Caudate nucleus (tissue), 63 donors: ENCODE measurements at places on chromosomes 13 and 19.
A peak's percentile ranks its signal among the peaks of the same experiment; 100 is the strongest.

DNA sequence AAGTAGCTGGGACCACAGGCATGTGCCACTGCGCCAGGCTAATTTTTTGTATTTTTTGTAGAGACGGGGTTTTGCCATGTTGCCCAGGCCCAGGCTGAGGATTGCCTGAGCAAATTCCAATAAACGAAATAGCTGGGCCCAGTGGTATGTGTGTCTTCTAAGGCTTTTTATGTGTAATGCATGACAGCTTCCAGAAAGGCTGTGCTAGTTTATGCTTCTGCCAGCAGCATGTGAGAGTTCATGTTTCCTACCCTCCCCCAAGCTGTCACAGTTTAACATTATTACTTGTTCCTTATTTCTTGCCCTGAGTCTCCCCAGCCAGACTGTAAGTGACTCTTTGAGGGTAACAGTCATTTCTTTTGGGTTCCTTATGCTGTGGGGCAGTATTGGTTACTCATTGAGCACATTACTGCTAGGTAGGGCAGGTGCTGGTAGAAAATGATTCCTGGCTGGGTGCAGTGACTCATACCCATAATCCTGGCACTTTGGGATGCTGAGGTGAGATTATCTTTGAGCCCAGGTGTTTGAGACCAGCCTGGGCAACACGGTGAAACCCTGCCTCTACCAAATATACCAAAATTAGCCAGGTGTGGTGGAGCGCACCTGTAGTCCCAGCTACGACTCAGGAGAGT lies 13.6 kb downstream of the GPATCH1 start:
- DNase-seq, result no peak

GRCh38 chr13:22592515-22592914 lies 588.3 kb upstream of the SGCG start:
- DNase-seq, result no peak

DNA sequence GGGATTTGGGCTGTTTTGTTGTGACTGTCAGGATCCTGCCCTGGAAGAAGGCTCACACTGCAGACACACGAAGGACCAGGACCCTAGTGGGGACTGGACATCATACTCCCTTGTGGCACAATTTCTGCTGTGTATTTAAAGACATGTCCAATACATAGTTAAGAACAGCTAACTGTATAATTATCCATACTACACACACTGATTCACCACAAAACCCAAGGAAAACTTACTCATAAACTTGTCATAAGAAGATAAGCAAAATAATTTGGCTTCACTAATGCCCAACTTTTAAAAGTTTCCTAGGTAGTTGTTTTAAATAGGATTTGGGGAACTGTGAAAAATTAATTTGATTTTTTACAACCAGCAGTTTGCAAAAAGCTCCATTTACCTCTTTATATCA lies 46.1 kb downstream of the LATS2 start:
- no peak for DNase-seq

DNA sequence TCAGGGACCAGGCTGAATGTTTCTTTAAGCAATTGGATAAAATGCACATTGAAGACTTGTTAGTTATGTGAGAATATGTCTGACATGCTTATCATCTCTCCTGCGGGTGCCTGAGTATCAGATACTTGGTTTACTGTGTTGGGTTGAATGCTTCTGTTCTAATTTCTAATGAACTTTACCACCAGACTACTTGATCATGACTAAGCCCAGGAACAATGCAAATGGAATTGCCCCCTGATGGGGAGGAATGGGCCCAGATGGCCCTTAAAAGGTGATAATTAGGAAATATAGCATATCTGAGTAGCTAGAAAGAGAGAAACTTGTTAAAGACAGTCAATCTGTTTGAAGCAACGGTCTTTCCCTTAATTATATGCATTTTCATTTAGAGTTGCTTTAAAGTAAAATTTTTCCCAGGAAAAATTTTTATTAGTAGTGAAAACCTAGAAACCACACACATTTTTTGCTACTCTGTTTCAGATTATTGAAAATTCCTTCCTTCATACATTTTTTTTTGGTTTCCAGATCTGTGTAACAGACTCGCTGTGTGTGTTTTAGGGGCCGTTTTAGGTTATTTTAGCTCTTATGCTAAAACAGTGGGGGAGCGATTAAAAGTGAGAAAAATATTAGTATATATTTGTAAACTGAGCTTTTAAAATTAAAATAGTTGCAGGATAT lies 186.6 kb downstream of the TM9SF2 start:
- DNase-seq, result no peak

DNA sequence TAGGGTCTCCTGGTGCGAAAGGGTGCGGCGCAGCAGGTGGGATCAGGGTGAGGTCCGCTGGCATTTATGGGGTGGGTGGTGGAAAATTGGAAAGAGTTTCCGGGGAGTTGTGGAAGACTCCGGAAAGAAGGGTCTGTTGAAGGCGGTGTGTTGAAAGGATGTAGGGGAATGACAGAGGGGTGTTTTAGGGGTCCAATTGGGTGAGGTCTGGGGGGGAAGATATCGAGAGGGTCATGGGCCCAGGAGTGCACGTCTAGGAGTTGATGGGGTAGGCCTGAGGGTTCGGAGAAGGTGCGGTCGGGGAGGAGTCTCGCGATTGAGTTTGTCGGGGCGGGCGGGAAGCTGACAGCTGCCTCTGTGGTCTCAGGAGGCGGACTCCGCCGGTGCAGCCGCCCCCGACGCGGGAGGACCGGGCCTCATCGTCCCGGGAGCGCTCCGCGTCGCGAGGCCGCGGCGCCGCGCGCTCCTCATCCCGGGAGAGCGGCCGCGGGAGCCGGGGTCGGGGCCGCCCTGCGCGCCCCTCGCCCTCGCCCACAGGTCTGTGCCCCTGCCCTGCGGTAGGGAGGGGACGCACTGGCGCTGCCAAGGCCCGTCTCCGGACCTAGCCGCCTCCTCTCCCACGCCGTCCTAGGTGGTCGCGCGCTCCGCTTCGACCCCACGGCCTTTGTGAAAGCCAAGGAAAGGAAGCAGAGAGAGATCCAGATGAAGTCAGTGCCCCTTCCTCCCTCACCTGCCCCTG lies 7.0 kb downstream of the PGLYRP1 start:
- DNase-seq, result no peak

DNA sequence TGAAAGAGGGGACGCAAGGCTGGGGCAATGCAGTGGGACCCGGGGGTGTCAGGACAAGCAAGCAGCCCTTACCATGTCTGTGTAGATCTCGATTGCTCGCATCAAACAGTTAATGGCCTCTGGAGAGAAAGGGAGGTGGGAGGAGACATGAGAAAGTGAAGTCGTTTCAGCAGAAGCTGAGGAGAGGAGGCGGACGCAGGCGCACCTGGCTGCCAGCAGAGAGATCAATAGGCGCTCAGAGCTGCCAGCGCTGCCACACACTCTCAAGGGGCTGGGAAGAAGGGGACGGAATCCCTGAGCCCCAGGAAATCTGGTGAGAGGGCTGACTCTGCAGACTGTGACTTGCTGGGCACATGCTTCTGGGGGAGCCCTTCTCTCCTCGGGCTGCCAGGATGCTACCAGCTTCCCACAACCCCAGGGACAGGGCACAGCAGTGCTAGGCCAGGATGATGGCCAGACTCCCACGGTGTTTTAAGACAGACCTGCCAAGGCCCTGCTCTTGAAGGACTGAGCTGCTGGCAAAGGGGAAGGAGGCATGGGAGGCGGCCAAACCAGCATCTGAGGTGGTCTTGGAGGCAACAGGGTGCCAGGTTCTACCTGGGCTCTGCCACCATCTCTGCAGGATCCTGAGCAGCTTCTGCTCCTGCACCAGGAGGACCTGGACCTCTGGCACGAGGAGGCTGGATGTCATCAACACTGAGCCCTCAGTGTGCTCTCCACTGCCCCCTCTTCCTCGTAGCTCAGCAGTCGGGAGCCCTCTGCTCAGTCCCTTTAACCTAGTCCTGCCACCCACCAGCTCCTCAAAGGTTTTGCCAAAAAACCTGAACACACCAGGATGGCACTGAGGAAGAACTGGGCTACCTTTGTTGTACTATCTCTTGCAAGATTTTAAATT lies 11.7 kb upstream of the KPTN start:
- peak; percentile 53 for DNase-seq

DNA sequence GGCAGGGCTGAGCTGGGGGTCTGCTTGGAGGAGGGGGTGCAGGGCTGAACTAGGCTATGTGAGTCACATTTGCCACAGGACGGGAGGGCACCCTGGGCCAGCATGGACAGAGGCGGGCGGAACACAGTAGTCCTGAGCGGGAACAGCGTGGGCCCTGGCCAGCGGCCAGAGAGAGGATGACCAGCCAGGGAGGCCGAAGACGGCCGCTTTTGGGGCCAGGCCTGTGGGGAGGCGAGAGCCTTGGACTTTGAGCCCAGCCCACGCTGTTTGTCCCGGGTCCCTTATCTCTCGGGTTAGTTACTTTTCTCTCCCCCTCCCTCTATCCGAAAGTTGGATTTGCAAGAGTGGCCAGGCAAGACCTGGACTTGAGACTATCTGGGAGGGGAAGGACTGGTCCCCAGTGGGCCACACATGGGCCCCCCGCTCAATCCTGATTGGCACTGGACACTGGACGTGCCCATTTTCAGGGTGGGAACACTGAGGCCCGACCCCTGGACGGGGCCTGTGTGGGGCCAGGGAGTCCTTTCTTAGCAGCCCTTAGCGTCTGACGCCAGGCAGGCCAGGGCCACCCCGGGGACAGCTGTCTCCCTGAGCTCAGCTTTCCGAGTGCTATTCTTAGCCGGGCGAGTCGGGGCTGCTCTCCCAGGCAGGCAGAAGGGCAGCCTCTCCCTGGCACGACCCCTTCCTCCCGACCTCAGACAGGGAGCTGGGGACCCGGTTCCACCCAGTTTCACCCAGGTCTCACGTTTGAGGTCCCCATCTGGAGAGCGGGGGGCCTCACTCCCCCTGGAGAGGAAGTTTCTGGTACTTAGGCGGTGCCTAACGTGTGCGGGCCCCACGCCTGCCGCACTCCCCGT lies 833 bp downstream of the GAMT start:
- peak; percentile 28 for DNase-seq

- no peak for DNase-seq
Observed at GRCh38 chr19:46386996-46387712, 26.2 kb downstream of the CCDC8 start.

GRCh38 chr13:94859278-94859691 lies 146.9 kb upstream of the SOX21 start:
- DNase-seq, result peak; percentile 60

- DNase-seq, result no peak
Observed at GRCh38 chr13:25932365-25932764, 119.5 kb downstream of the SHISA2 start.

DNA sequence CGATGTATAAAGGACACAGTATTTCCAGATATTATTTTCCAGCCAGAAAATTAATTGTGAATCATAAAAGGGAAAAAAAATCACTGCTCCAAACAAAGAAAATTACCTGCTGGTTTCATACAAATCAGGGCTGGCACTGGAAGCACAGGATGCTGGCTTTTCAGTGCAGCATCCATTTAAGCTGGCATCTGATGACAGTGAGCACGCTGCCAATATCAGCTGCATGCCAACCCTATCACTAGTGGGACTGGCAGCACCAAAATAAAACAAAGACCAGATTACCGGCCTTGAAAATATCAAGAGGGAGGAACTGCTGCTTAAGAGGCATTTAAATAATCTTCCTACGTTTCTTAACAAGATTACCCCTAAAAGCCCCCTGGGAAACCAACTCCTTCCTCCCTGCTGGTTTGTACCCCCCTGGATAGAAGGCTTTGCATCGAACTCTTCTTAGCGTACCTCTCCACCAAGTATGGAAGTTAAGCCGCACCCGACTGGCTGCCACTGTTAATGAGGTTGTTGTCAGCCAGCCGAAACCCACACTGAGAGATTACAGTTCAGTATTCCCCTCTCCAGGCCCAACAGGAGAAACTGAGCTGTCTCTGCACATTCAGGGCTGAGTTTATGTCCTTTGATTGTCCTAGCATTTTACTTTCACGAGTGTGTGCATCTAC lies 257.8 kb downstream of the EFNB2 start:
- no peak for DNase-seq

- no peak for DNase-seq
Observed at GRCh38 chr19:39941615-39942365, 7.4 kb upstream of the FCGBP start.

DNA sequence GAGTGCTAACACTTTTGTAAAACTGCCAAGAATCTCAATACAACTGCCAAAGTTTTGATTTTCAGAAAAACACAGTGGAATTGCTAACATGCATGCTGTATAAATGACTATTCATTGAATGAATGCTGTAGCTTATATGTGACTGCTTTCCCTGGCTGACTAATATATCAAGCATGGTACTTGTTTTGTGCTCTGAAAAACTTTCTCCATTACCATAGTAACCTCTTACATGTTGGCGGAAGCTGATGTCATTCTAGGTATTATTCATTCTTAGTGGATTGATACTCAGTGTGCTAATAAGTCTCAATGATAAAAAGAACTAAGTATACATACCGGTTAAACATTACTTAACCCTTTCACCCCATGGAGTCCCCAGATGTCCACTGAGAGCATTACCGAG lies 166.1 kb upstream of the MYO16 start:
- no peak for DNase-seq

DNA sequence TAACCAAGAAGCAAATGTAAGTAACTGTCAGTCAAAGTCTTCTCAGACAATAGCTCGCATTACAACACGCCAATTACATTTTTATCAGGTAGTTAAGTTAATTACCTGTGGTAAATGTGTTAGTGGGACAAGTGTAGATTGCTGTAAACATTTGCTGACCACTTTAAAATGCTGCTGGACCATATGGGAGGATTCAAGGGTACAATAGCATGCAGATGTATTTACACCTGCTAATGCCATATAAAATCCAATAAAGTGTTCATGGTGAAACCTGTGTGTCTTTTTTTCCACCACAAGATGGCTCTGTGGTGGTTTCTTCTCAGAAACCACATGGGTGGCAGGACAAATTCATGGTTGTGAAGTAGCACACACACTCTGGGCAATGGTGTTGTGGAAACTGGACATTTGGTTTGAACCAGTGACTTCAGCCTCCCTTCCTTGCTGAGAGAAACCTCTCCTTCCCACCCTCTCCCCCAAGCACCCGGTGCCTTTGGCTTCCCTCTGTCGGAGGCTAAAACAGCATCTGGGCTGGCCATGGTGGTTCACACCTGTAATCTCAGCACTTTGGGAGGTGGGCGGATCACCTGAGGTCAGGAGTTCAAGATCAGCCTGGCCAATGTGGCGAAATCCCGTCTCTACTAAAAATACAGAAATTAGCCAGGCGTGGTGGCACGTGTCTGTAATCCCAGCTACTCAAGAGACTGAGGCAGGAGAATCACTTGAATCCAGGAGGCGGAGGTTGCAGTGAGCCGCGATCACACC lies 18.1 kb upstream of the GTF3A start:
- no peak for DNase-seq

- no peak for DNase-seq
Observed at GRCh38 chr19:18775586-18776287, 15.4 kb downstream of the COMP start.

GRCh38 chr13:27493981-27494380 lies 43.6 kb upstream of the MTIF3 start:
- DNase-seq, result no peak

GRCh38 chr13:98743377-98743776 lies 9.1 kb downstream of the SLC15A1 start:
- no peak for DNase-seq
